ENCODE measurements at places on chromosomes 3 and 15.

DNA sequence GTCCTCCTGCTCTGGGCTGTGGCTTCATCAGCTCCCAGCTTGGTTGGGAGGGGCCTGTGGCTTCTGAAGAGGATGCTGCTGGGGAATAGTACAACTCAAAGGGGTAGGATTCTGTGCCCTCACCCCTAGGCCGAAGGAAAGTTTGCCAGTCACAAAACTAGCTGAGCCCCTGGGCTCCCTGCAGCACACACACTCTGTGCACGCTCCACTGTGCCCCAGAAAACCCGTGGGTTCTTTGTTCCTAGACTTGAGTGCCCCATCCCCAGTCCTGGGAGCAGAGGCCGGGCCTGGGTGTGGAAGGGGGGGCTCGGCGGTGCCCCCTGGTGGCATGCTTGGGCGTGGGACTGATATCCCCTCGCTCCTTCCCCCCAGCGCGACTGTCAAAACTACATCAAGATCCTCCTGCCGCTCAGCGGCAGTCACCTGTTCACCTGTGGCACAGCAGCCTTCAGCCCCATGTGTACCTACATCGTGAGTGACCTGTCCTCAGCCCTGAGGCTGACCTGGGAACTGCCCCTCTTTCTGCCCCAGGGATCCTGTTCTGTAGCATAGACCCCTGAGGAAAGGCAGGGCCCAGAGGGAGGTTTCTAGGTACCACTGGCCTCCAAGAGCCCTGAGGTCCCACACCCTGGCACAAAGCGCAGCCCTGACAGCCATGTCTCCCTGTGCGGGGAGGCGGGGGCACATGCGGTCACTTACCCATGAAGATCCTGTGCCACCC, 14.2 kb downstream of the CIB1 start:
- no peak for DNase-seq

DNA sequence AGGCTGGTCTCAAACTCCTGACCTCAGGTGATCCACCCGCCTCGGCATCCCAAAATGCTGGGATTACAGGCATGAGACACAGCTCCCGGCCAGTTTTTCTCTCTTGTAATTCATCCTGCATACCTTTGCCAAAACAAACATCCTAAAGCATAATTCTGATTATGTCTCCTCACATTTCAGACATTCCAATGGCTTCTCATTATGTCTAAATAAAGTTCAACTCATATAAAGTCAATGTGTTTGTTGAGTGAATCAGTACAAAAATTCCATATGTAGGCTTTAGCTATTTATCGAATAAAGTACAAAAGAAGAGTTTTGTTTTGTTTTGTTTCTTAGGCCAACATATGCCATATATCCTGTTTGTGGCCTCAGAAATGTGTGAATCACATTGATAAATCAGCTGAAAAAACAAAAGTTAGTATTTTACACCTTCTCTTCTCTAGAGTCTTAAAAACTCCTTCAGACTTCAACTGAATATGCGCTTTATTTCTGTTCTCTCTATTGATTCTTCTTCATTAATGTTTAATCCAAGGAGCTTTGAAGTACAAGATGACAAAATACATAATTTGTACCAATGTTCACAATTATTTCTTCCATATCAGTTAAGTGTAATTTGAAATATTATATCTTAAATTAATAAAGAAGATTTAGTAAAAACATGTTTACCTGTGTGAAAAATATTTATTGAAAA, 165.8 kb downstream of the MECOM start:
- DNase-seq: no peak

DNA sequence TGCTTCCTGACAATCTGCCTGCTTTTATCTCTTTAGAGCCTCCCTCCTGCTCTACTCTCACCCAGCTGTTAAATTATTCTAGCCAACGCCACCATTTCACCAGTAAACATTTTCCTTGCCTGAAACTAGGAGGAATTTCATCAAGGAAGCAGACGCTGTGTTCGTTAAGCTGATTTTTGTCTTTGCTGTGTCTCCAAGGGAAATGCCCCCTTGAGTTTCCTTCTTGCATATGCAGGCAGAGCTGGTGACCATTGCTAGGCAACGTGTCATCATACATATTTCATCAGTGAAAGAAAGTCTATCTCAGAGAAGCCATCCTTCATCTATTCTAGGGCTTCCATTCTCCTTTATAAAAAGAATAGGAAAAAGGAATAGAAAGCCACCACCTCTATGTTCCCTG, 87.0 kb upstream of the ST8SIA2 start:
- DNase-seq: no peak

- no peak for DNase-seq
These were observed 607.5 kb upstream of the AGTR1 start for GRCh38 chr3:148090156-148090555.

GRCh38 chr15:33587773-33588172, 277.0 kb downstream of the RYR3 start:
- DNase-seq: no peak

DNA sequence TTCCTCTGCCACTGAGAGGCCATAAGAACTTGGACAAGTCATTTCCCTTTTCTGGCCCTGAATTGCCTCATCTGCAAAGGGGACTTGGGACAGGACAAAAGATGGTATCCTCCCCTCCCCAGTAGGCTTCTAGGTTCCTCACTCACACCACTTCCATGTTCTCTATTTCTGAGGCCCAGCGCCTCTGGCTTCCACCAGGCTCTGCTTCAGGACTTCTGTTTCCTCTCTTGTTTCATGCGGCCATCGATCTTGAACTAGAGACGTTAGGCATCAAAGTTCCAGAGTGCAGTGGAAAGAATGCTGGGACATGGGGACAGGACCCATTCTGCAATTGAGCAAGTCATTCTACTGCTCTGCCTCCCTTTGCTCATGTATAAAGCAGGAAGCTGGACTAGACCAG, 1.7 kb downstream of the TM4SF4 start:
- no peak for DNase-seq

DNA sequence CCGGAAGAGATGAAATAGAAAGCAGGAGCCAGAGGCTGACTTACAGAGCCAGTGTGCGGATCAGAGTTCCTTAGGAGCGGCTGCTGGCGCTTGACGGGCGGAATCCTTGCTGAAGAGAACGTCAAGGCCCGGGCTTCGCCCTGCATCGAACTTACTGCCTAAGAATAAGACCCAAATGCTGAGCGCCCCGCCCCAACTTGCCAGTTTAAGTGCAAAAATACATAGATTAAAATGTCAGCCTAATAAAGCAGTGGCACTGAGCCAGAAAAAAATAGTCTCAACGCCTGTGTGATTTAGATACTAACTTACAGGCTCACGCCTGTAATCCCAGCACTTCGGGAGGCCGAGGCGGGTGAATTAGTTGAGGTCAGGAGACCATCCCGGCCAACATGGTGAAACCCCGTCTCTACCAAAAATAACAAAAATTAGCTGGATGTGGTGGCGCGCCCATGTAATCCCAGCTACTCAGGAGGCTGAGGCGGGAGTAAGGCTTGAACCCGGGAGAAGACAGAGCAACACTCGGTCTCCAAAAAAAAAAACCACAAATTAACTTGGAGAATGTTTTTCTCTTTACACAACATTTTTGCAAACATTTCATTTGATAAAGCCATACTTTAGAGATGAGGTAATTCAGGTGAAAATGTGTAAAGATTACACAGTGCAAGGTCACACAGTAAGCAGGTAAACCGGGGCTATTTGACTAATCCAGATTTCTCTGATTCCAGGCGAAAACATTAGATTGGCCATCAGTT, 1.2 kb upstream of the UBP1 start:
- no peak for DNase-seq

- no peak for DNase-seq
These were observed 20.4 kb downstream of the TERC start for GRCh38 chr3:169744366-169745054.

DNA sequence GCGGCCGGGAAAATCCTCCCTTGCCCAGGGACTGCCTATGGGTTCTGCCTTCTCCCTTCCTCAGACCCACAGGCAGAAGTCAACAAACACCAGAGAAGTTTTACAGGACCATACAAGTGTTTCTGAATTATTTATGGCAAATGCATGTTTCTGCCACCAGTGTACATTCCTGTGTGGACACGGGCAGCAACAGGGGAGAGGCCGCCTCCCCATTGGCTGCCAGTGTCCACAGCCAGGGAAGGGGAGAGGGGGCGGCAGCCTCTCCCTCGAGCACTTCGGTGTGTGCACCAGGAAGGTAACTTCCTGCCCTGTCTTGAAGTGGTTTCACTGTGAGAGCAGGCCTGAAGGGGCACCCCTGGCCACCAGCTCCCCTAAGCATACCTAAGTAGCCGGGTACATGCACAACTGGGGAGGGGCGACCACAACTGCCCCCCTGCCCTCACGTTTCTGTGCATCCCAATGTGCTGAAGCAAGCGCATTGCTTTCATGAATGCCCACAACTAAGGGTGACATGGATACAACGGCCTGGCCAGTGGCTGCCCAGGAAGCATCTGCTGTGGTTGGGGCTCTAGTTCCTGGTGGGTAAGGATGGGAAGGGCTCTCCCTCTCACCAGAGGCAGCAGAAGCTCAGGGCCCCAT, 14.8 kb upstream of the SHISA5 start:
- no peak for DNase-seq

DNA sequence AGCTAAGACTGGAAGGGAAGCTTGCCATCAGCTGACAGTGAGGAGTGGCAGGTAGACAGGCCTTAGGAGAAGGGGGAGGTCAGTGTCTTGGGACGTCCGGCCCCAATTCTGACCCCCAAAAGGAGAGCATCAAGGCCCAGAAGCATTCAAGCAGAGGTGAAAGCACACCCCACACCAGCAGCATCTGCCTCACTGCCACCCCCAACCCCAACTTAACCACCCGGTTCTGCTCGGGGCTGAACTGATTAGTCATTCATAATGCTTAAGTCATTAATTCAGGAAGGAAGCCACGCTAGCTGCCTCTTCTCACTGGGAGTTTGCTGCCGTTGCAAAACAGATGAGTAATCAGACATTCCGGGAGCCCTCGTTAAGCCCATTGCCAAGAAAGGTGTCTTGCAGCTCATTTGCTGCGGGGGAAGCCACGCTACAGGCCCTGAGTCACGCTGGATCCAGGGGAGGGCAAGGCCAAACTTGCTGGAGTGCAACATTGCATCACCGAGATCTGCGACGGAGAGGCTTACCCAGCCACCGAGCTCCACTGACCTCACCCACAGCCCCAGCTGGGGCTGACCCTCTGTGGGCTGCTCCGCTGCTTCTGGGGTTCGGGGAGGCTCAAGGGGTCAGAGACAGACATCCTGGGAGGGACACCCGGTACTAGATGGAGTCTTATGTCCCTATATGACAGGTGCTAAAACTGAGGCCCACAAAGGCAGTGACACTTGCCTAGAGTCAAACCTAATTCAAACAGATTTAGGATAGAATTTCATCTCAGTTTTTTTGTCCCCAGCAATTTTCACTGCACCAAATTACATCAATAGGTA, 46.4 kb upstream of the HES1 start:
- peak; percentile 42 for DNase-seq

DNA sequence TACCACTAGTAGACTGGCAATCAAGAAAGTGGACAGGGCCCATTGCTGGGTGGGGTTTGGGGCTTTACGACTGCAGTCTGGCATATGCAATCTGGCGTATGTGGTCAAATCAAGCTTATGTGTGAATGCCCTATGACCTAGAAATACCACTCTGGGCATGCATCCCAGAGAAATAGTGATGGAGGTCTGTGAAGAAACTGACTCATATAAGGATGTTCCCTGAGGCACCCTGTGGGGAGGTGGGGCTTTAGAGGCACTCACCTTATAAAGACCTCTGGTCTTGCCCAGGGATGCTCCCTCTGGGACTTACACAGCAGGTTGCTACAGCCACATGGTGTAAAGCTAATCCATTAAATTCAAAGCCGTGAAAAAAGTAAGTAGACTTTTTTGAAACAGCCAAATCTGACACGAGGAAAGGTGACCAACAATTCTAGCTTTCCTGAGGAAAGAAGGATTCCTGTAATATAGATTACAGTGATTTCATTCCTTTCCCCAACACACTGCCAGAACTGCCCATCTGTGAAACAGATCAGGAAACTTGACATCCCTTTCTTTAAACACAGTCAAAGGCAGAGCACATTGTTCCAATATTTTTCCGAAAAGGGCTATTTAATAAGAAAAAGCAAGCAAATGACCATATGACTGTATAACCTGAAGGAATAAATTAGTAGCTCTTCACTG, 13.6 kb downstream of the RARRES1 start:
- DNase-seq: no peak

- no peak for DNase-seq
These were observed 127.0 kb downstream of the KLHL25 start for GRCh38 chr15:85667491-85668424.

GRCh38 chr3:13890377-13891016, 10.6 kb upstream of the WNT7A start:
- DNase-seq: no peak

GRCh38 chr3:4067893-4068292, 235.3 kb upstream of the SETMAR start:
- DNase-seq: no peak
